Activated CD4-positive, alpha-beta memory T cell treated with anti-CD3 and anti-CD28 coated beads for 36 hours (primary cell): ENCODE measurements at places on chromosomes 2 and 18. TPM values are rescaled to one million over a fixed set of nuclear protein-coding genes. Genes with fewer than 3 reads are reported as not detected.

TMEM200C gene
- not detected for total RNA-seq

CRYGC gene
- total RNA-seq, result not detected

PAIP2B gene
- total RNA-seq, result 2.2 TPM

ABCG8 gene
- not detected for total RNA-seq

L3MBTL4 gene
- 0.31 TPM for total RNA-seq

UGT1A3 gene
- not detected for total RNA-seq

FSHR gene
- not detected for total RNA-seq

ASB18 gene
- total RNA-seq, result not detected

POMC gene
- total RNA-seq, result 4.2 TPM

CAPG gene
- 24.1 TPM for total RNA-seq

ABCB11 gene
- total RNA-seq, result not detected

BOLL gene
- total RNA-seq, result not detected

SAG gene
- 0.27 TPM for total RNA-seq

GCA gene
- 32.1 TPM for total RNA-seq

TBR1 gene
- total RNA-seq, result not detected

PDE1A gene
- not detected for total RNA-seq

GPR45 gene
- not detected for total RNA-seq

RBKS gene
- 9.2 TPM for total RNA-seq

IAH1 gene
- total RNA-seq, result 83.3 TPM

ACKR3 gene
- total RNA-seq, result 1.2 TPM

ITGB6 gene
- not detected for total RNA-seq

PREB gene
- 64.7 TPM for total RNA-seq

CLIP4 gene
- 26.5 TPM for total RNA-seq

FHOD3 gene
- not detected for total RNA-seq

SPATA3 gene
- total RNA-seq, result 0.24 TPM

GLI2 gene
- total RNA-seq, result not detected

AP1S3 gene
- 10.1 TPM for total RNA-seq

SP3 gene
- total RNA-seq, result 90.1 TPM

SCN9A gene
- not detected for total RNA-seq

CNGA3 gene
- total RNA-seq, result not detected

ID2 gene
- 193 TPM for total RNA-seq

NPHP1 gene
- total RNA-seq, result 2.0 TPM

SMYD1 gene
- total RNA-seq, result not detected

LOXHD1 gene
- total RNA-seq, result not detected

ARMC9 gene
- total RNA-seq, result 3.0 TPM

WDR43 gene
- total RNA-seq, result 84.8 TPM

TANC1 gene
- 0.63 TPM for total RNA-seq

SIX2 gene
- total RNA-seq, result not detected

AMER3 gene
- total RNA-seq, result not detected

CNRIP1 gene
- total RNA-seq, result not detected
